Smooth muscle cell of the pulmonary artery (primary cell): ENCODE measurements at places on chromosomes 7 and 10. TPM values are rescaled to one million over a fixed set of nuclear protein-coding genes. Genes with fewer than 3 reads are reported as not detected.

POLD2 gene
- 91.0 and 92.2 TPM in 2 replicates for total RNA-seq

ATOH7 gene
- 0.07 TPM in 1 of 2 replicates, not detected in the other for total RNA-seq

MKI67 gene
- 3.3 and 7.4 TPM in 2 replicates for total RNA-seq

CCDC186 gene
- total RNA-seq: 10.7 and 15.5 TPM in 2 replicates

KCNIP2 gene
- 1.5 and 1.8 TPM in 2 replicates for total RNA-seq
